ENCODE measurements at places on chromosomes 2 and 18.

GRCh38 chr2:71747559-71747958 is 294.2 kb downstream of the DYSF start:
- no peak for DNase-seq

DNA sequence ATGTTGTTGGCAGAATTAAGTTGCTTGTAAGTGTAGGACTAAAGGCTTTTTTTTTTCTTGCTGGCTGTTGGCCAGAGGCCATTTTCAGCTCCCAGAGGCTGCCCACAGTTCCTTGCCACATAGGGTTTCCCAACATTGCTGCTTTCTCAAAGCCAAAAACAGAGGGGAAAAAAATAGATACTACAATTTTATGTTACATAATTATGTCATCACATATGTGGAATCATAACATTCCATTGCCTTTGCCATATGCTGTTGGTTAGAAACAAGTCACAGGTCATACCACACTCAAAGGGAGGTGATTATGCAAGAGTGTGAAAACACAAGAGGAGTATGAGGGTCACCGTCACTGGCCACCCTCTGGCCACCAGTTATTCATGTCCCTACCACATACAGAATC is 154.5 kb downstream of the RTN4 start:
- DNase-seq: no peak

GRCh38 chr2:196538189-196538588 is 101.3 kb upstream of the CCDC150 start:
- no peak for DNase-seq

GRCh38 chr18:48065601-48065995 is 135.1 kb upstream of the SMAD2 start:
- no peak for DNase-seq

DNA sequence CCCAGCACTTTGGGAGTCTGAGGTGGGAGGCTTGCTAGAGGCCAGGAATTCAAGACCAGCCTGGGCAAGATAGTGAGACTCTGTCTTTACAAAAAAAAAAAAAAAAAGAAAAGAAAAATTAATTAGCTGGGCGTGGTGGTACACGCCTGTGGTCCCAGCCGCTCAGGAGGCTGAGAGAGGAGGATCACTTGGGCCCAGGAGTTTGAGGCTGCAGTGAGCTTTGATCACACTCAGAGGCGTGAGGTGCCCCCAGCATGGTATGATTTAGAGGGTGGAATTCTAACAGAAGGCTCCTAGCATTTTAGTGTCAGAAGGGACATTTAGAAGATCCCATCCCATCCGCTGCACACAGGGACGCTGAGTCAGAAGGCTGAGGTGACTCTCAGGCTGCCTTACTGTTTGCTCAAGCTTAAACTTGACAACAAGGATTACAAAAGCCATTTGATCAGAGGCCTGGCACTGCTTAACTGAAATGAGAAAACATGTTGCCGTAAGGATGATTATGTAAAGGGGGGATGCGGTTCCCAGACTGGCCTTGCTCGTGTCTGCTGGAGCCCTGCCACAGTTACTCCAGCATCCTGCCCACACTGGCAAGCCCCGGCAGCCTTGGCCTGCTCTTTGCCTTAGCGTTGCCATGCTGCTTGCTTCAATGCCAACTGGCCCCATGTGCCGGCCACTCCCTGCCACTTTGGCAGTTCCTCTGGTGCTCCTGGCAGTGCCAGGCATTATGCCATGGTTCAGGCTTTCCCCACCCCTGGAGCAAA is 45.6 kb upstream of the SLC1A4 start:
- DNase-seq: no peak

DNA sequence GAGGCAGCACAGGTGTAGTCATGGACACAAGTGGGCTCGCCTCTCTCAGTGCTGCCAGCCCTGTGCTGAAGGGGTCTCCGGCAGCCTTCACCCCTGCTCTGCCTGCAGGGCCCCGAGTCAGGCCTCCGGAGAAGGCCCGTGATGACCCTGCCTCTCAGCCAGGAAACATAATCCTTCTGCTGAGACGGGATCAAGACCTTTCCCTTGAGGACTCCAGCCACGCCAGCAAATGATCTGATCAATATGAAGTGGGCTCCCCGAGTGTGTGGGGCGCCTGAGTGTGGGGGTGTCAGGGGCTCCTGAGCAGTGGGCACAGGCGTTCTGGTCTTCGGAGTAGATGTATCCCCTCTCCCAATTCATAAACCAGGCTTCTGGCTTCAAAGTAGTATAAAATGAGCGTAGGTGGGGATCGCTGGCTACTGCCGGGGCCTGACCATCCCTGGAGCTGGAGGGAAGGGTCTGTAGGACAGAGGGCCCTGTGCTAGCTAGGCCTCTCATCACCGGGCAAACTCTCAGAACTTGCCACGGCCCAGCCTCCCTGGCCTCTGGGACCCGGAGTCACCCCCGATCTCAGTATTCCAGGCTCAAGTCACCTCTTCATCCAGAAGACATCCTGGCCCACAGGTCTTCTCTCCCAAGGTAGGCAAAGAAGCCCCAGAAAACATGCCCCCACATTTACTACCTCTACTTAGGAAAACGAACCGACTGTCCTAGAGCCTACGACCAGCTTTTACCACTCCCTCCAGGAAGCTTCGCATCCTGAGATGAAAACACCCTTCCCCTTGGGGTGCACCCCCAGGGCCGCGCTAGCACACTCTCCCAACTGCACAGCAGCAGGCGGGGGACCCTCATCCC is 33.6 kb downstream of the CRACDL start:
- no peak for DNase-seq

DNA sequence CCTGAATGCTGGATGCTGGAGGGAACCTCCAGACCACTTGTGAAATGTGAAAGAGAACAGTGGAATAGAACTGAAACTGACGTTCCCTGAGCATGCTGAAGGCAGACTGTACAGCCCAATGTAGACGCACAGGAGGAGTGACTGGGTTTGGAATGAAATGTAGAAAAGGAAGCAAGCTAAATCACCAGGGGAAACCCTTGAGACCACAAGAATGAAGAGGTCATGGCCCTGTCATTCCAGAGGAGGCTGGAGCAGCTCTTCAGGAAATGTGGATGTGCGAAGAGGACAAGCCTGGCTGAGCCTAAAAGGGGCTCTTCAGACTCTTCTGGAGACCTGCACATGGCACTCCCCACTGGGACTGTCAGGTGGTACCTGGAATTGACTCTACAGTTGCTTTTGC is 118.5 kb upstream of the ALPP start:
- DNase-seq: no peak
